ENCODE measurements at places on chromosomes 3 and 15. TPM values are rescaled to one million over a fixed set of nuclear protein-coding genes. Genes with fewer than 3 reads are reported as not detected.

FANCD2OS gene
- polyA plus RNA-seq, result not detected

CYP1A2 gene
- polyA plus RNA-seq, result not detected

EIF2B5 gene
- polyA plus RNA-seq, result 59.7 TPM

MYO5A gene
- polyA plus RNA-seq, result 4.2 TPM

PRR20G gene
- polyA plus RNA-seq, result not detected

ENTPD3 gene
- polyA plus RNA-seq, result not detected

NFKBIZ gene
- polyA plus RNA-seq, result 21.0 TPM

SLC25A38 gene
- 45.0 TPM for polyA plus RNA-seq

LOXL1 gene
- 2.3 TPM for polyA plus RNA-seq

VWA5B2 gene
- polyA plus RNA-seq, result not detected

GATM gene
- polyA plus RNA-seq, result 0.14 TPM

ITIH3 gene
- polyA plus RNA-seq, result not detected

AADACL2 gene
- not detected for polyA plus RNA-seq

DNA sequence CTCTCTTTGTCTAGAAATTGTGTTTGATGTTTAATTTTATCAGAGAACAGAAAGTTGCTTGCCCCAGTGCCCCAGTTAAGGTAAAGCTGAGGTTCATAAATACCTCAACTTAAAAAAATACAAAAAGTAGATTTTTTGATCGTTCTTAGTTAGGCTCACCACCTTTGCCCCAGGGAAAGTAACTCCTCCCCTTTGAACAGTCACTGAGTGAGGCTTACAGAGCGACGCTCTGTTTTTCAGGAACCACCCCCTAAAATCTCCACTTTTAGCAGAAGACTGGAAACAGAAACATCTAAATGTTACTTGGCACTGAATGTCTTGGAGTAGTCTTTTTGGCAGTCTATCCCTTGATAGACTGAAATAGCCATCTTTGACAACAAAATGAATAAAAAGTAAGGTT, 24.9 kb downstream of the BLM start:
- DNase-seq, result no peak

DNA sequence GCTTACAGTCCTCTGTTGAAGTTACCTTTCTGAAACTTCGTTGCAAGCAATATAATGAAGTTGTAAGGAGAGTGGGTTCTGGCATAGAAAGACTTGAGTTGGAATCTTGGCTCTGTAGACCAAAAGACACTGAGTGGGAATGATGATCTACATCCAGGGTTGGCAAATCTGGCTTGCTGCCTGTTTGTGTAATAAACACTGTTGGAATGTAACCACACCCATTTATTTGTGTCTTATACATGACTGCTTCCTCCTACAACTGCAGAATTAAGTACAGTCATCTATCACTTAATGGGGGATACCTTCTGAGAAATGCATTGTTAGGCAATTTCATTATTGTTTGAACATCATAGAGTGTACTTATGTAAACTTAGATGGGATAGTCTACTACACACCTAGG, 178.4 kb upstream of the SUCLG2 start:
- no peak for DNase-seq

- no peak for DNase-seq
Measured at GRCh38 chr3:120436523-120437050, 14.2 kb downstream of the FSTL1 start.

GRCh38 chr3:152236716-152237115, 32.0 kb upstream of the MBNL1 start:
- no peak for DNase-seq

- no peak for DNase-seq
Measured at GRCh38 chr3:12904951-12905315, 63.6 kb upstream of the RPL32 start.

DNA sequence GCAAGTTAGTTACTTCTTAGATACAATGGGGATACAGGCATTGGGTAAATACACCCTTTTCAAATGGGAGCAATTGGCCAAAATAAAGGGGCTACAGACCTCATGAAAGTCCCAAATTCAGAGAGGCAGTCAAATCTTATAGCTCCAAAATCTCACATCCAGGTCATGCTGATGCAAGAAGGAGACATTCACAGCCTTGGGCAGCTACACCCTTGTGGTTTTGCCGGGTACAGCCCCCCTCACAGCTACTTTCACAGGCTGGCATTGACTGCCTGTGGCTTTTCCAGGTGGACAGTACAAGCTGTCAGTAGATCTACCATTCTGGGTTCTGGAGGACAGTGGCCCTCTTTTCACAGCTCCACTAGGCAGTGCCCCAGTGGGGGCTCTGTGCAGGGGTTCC, 17.5 kb upstream of the PLSCR1 start:
- DNase-seq, result no peak

DNA sequence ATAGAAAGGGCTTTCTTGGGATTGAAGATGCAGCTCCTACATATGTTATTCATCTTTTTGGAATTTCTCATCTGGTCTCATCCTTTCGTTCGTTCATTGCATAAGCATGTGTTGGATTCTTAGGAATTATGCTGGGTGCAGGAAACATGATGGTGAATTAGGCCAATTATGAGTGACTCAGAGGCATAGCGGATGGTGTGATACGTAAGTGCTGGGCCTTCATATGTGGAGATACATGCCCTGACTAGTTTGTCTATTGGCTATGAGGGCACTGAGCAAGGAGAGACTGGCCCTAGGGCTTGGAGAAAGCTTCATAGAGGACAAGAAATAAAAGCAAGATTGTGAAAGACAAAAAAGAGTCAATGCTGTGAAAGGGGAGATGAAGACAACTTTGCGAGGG, 235.1 kb downstream of the MYRIP start:
- DNase-seq, result no peak

- peak; percentile 29 for DNase-seq
Measured at GRCh38 chr3:186515125-186515524, 29.1 kb downstream of the CRYGS start.

DNA sequence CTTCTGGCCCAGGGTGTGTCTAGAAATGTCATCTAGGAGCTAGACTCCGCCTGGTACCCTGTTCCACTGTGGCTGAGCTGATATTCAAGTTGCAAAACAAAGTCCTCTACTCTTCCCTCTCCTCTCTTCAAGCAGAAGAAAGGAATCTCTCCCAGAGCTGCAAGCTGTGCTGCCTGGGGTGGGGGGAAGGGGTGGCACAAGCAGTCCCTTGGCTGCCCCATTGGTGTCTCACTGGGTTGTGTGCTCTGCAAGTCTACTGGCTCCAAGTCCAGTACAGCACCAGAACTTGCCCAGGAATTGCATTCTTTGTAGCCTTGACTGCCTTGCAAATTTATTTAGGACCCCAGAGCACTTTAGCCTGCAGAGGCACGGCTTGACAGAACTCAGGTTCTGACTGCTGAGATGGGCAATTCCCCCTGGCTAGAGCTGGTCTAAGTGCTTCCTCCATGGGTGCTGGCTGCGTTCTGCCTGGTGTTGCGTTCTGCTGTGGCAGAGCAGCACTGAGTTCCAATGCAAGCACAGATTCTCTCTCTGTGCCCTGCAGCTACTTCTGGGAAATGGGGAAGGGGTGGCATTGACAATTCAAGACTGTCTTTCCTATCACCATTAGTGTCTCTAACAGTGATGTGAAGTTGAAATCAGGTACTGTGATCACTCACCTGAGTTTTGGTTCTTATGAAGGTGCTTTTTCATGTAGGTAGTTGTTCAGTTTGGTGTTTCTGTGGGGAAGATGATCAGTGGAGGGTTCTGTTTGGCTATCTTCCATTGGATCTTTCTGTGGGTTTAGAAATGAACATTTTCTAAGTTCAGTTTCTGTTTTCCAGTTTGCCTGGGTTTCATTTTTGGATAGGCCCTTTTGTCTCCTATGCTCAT, 39.5 kb downstream of the OXSR1 start:
- no peak for DNase-seq

DNA sequence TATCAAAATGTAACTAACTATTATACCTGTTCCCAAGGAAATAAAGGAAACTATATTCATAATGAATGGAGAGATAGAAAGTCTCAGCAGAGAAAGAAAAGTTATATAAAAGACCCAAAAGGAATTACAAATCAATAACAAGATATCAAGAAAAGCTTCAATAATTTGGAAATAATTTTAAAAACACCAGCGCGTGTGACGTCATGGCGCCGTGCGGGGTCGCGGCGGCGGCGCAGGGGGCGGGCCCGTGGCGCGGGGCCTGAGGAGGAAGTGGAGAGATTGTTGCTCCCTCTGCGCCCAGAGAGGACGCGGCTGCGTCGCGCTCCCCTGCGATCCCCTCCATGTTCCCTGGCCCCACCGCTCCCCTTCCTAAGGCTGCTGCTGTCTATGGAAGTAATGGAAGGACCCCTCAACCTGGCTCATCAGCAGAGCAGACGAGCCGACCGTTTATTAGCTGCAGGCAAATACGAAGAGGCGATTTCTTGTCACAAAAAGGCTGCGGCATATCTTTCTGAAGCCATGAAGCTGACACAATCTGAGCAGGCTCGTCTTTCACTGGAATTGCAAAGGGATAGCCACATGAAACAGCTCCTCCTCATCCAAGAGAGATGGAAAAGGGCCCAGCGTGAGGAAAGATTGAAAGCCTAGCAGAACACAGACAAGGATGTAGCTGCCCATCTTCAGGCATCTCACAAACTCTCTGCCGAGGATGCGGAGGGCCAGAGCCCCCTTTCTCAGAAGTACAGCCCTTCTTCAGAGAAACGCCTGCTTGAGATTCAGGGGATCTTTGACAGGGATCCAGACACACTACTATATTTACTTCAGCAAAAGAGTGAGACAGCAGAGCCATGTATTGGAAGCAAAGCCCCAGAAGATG, 4.1 kb downstream of the XCR1 start:
- no peak for DNase-seq

DNA sequence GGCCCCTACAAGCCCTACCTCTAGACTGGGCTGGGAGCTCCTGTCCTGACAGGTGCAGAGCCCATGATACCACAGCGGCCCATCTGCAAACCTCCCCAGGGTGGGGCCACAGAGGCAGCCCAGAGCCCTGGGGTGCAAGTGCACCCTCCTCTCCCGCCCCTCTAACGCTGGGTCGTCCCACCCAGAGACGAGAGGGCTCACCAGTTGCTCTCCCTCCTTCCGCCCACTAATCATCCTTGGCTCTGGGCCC, 742 bp downstream of the TNK2 start:
- DNase-seq, result no peak

- DNase-seq, result no peak
Measured at GRCh38 chr3:74592359-74592758, 22.1 kb downstream of the CNTN3 start.

GRCh38 chr15:50758712-50759205, 6.7 kb downstream of the SPPL2A start:
- no peak for DNase-seq

DNA sequence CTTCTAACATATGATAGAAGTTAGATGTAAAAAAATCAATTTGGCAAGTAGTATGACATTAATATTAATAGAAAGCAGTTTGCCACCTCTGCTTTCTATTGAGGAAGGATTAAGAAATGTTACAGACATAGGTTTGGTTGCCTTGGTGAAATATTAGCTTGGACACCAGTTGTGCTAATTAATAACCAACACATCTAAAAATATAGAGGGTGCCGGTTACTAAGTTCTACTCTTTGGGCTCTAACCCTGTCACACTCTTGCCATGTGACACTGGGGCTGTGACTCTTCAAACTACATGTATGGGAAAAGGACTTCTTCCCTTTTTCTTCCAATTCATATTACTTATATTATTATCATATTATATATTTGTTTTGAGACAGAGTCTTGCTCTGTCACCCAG, 64.4 kb downstream of the TRIM71 start:
- DNase-seq, result no peak

DNA sequence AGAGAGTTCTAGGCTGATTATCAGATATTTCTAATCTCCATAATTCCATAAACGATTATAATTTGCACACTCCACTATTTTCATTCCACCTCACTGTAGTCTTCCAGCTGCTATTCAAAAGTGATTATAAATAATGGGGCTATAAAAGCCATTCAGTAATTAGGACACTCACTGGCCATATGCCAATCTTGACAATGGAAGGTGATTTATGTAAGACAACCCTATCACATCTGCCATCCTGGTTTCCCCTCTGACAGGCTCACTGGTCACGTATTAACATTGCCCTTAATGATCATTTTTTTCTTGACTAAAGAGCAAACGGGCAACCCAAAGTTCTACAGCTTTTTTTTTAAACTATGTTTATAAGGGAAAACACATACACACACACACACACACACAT, 402.4 kb downstream of the MAGI1 start:
- DNase-seq, result no peak

DNA sequence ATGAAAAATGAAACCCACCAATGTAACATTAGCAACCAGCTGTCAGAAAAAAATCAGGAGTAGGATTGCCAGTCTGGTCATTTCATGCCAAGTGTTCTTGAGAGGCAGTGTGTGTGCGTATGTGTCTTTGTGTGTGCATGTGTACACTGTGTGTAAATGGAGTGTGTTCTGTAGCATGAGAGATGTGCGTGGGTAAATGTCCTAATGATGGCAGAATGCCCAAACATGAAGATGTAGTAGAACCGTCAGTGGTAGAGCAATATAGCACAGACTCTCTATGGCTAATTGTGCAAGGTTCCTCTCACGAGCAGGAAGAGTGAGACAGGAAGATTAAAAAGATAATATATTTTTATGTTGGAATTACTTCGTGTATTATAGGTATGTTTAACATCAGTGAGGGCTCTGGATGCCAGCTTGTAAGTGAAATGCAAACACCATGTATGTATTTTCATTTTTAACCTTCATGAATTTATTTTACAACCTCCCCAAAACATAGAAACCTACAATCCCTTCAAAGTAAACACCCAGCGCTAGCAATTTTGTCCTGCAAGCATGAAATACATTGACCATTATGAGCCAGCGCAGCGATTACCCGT, 1038.7 kb downstream of the IGSF11 start:
- no peak for DNase-seq

- DNase-seq, result no peak
Measured at GRCh38 chr3:149042789-149043386, 43.4 kb downstream of the HLTF start.

DNA sequence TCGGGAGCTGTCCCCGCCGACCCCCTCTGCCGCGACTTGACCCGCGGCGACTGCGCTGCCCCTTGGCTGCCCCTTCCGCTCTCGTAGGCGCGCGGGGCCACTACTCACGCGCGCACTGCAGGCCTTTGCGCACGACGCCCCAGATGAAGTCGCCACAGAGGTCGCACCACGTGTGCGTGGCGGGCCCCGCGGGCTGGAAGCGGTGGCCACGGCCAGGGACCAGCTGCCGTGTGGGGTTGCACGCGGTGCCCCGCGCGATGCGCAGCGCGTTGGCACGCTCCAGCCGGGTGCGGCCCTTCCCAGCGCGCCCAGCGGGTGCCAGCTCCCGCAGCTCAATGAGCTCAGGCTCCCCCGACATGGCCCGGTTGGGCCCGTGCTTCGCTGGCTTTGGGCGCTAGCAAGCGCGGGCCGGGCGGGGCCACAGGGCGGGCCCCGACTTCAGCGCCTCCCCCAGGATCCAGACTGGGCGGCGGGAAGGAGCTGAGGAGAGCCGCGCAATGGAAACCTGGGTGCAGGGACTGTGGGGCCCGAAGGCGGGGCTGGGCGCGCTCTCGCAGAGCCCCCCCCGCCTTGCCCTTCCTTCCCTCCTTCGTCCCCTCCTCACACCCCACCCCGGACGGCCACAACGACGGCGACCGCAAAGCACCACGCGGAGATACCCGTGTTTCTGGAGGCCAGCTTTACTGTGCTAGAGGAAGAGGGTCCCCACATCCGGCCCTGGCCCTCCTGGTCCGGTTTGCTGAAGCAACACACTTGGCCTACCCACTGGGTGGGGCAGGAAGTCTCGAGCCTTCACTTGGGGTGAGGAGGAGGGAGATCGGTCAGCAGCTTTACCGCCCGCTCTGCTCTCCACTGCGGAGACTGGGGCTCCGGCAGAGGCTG, at the start of gene RASSF1:
RASSF1 (minus strand) TSS at position 389 of the 882 bp plus-strand sequence; CDS start at position 358, 31 bp downstream.
- DNase-seq, result peak; percentile 47

Measured in naive thymus-derived CD4-positive, alpha-beta T cell (primary cell).